ENCODE measurements at places on chromosomes 5 and 9. TPM values are rescaled to one million over a fixed set of nuclear protein-coding genes. Genes with fewer than 3 reads are reported as not detected.

GRCh38 chr9:115673599-115673998 is 480.0 kb upstream of the PAPPA start:
- H3K27me3 ChIP-seq = no peaks in the 10 kb centered on the region
- H3K36me3 ChIP-seq = no peaks in the 10 kb centered on the region
- H3K27ac ChIP-seq = no peak overlapping the region
- no peak for DNase-seq
- no peaks in the 10 kb centered on the region for H3K4me1 ChIP-seq

- no peaks in the 10 kb centered on the region for H3K4me1 ChIP-seq
- H3K27me3 ChIP-seq = no peaks in the 10 kb centered on the region
- peak; percentile 56 for DNase-seq
- H3K4me3 ChIP-seq = no peak overlapping the region
Measured at GRCh38 chr5:129664336-129664937, 83.5 kb upstream of the MINAR2 start.

- no peaks in the 10 kb centered on the region for H3K27me3 ChIP-seq
- DNase-seq = no peak
- H3K4me3 ChIP-seq = no peak overlapping the region
- no peaks in the 10 kb centered on the region for H3K4me1 ChIP-seq
- no peak overlapping the region for H3K27ac ChIP-seq
Measured at GRCh38 chr5:121638126-121638525, 213.6 kb upstream of the FTMT start.

The FCN2 gene
- total RNA-seq = not detected

The SHOC1 gene
- total RNA-seq = 0.48 TPM
